ENCODE measurements at places on chromosomes 4 and X. TPM values are rescaled to one million over a fixed set of nuclear protein-coding genes. Genes with fewer than 3 reads are reported as not detected.

CT45A3 gene
- total RNA-seq: not detected

TRIM2 gene
- total RNA-seq: 84.1 TPM

ADRA2C gene
- 4.9 TPM for total RNA-seq

MAGED4 gene
- 59.1 TPM for total RNA-seq

GABRG1 gene
- not detected for total RNA-seq

STPG2 gene
- total RNA-seq: 0.24 TPM

RAB9A gene
- 66.1 TPM for total RNA-seq

PLAC1 gene
- total RNA-seq: 0.24 TPM

IBSP gene
- total RNA-seq: not detected

HERC5 gene
- total RNA-seq: 2.8 TPM

CNKSR2 gene
- 10.3 TPM for total RNA-seq

MAGEA2B gene
- not detected for total RNA-seq

CHRDL1 gene
- 1.6 TPM for total RNA-seq

TLR6 gene
- 1.1 TPM for total RNA-seq

MTNR1A gene
- total RNA-seq: not detected

CACNA1F gene
- total RNA-seq: 1.6 TPM

BGN gene
- 14.5 TPM for total RNA-seq

NSUN7 gene
- total RNA-seq: 8.0 TPM

BLOC1S4 gene
- 29.4 TPM for total RNA-seq

ASB9 gene
- 6.0 TPM for total RNA-seq

VCX gene
- total RNA-seq: not detected

DGKK gene
- 0.36 TPM for total RNA-seq

ADGRG2 gene
- total RNA-seq: 4.5 TPM

ZFP92 gene
- 1.2 TPM for total RNA-seq

RPS6KA6 gene
- 11.2 TPM for total RNA-seq

ADH6 gene
- total RNA-seq: 23.1 TPM

SLC9A6 gene
- 21.6 TPM for total RNA-seq

MSN gene
- 73.0 TPM for total RNA-seq

ASB12 gene
- not detected for total RNA-seq

CT55 gene
- total RNA-seq: not detected

SLITRK4 gene
- 17.0 TPM for total RNA-seq

FOXR2 gene
- not detected for total RNA-seq

PROM1 gene
- total RNA-seq: 30.8 TPM

FAM13A gene
- 54.5 TPM for total RNA-seq

SH3D19 gene
- total RNA-seq: 61.6 TPM

FMR1NB gene
- total RNA-seq: not detected

RAI2 gene
- 2.2 TPM for total RNA-seq

SLC26A1 gene
- 12.6 TPM for total RNA-seq

CSAG1 gene
- total RNA-seq: not detected

RBM46 gene
- not detected for total RNA-seq

NHSL2 gene
- total RNA-seq: 1.3 TPM

C4orf50 gene
- not detected for total RNA-seq

TRIM60 gene
- total RNA-seq: not detected

TMEM47 gene
- 31.2 TPM for total RNA-seq

NCBP2L gene
- not detected for total RNA-seq

CHIC1 gene
- 15.9 TPM for total RNA-seq

SSX2 gene
- total RNA-seq: not detected

ERAS gene
- total RNA-seq: not detected

FGFBP1 gene
- 2.2 TPM for total RNA-seq

XAGE5 gene
- not detected for total RNA-seq
